Hepatocyte (in vitro differentiated cells): ENCODE measurements at places on chromosomes 5 and 9. TPM values are rescaled to one million over a fixed set of nuclear protein-coding genes. Genes with fewer than 3 reads are reported as not detected.

DNA sequence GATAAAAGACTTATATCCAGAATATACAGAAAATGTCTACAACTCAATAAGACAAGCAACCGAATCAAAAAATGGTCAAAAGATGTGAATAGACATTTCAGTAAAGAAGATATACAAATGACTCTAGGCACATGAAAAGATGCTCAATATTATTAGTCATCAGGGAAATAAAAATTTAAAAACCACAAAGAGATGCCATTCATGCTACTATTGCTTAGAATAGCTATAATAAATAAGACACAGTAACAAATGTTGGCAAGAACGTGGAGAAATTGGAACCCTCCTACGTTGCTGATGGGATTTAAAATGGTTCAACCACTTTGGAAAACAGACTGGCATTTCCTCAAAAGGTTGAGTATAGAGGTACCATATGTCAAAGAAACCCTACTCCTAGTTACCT is 39.8 kb downstream of the POLK start:
- DNase-seq = no peak
- H3K27ac ChIP-seq = no peak overlapping the region

The GMCL2 gene
- not detected in 2 replicates for total RNA-seq

The PCDHGA2 gene
- 0.08 TPM in 1 of 2 replicates, not detected in the other for total RNA-seq

The INSL6 gene
- not detected in 2 replicates for total RNA-seq

DNA sequence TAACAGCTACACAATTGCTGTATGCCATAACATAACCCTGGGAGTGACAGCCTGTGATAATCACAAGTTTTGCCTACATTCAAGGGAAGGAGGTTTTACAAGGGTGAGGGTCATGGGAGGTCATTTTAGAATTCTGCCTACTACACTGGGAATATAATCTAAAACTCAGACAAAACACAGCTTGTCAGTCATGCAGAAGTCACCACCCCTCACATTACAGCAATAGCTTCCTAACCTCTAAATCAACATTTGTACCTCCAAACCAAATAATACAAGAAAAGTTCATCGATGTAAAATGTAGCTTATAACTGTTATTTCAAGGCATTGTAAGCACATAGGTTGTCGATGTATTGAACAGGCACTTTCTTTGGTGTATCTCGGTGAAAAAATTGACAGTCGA is 139.0 kb downstream of the FAM114A2 start:
- no peaks in the 10 kb centered on the region for H3K27me3 ChIP-seq
- no peak overlapping the region for H3K27ac ChIP-seq
- no peaks in the 10 kb centered on the region for H3K4me1 ChIP-seq
- H3K4me3 ChIP-seq = no peak overlapping the region
- no peaks in the 10 kb centered on the region for H3K36me3 ChIP-seq

GRCh38 chr5:138472353-138472752 is 7.1 kb downstream of the EGR1 start:
- H3K27ac ChIP-seq = no peak overlapping the region
- H3K27me3 ChIP-seq = no peaks in the 10 kb centered on the region
- DNase-seq = no peak

DNA sequence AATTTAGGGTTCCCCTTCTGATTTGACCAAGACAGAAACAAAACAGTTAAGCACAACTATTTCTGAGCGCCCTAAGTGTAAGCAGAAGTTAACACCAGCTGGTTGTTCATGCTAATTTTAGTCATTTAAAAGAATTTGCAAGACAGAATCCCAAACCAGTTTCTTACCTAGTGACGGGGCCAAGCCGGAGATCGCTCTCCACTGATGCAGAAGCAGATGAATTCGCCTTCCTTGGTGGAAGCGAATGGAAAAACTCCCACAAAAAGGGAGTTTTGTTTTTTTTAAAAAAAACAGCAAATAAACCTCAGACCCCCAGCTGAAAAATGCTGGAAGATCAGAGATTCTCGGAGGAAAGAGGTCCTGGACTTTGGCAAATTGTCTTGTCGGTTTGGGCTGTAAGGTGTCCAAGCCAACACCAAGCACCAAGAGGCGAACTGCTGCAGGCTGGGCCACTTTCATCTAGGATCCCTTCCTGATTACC is 47.4 kb upstream of the GLDC start:
- H3K27ac ChIP-seq = no peak overlapping the region
- H3K4me3 ChIP-seq = no peak overlapping the region
- no peaks in the 10 kb centered on the region for H3K36me3 ChIP-seq
- H3K4me1 ChIP-seq = no peaks in the 10 kb centered on the region
- no peak for DNase-seq

The LRRC19 gene
- total RNA-seq = 44.6 and 44.8 TPM in 2 replicates

- no peaks in the 10 kb centered on the region for H3K27me3 ChIP-seq
- H3K4me3 ChIP-seq = no peak overlapping the region
- DNase-seq = no peak
- no peak overlapping the region for H3K27ac ChIP-seq
- H3K36me3 ChIP-seq = no peaks in the 10 kb centered on the region
Measured at GRCh38 chr5:21680641-21681040, 1172.5 kb downstream of the CDH12 start.

GRCh38 chr5:115309751-115310370 is 13.4 kb upstream of the CCDC112 start:
- no peak overlapping the region for H3K27ac ChIP-seq
- peak; percentile 40 for DNase-seq
- H3K36me3 ChIP-seq = no peaks in the 10 kb centered on the region
- no peaks in the 10 kb centered on the region for H3K4me1 ChIP-seq

- DNase-seq = no peak
- no peaks in the 10 kb centered on the region for H3K4me1 ChIP-seq
- H3K4me3 ChIP-seq = no peak overlapping the region
- H3K27me3 ChIP-seq = no peaks in the 10 kb centered on the region
- H3K27ac ChIP-seq = no peak overlapping the region
Measured at GRCh38 chr9:89465726-89466308, 32.1 kb downstream of the SEMA4D start.

GRCh38 chr9:127448112-127448805 is 2.9 kb downstream of the RPL12 start:
- DNase-seq = no peak
- no peak overlapping the region for H3K4me3 ChIP-seq
- peaks cover 22% of the 10 kb centered on the region for H3K4me1 ChIP-seq
- peak overlapping the region; percentile 97 for H3K27ac ChIP-seq
- H3K27me3 ChIP-seq = no peaks in the 10 kb centered on the region

DNA sequence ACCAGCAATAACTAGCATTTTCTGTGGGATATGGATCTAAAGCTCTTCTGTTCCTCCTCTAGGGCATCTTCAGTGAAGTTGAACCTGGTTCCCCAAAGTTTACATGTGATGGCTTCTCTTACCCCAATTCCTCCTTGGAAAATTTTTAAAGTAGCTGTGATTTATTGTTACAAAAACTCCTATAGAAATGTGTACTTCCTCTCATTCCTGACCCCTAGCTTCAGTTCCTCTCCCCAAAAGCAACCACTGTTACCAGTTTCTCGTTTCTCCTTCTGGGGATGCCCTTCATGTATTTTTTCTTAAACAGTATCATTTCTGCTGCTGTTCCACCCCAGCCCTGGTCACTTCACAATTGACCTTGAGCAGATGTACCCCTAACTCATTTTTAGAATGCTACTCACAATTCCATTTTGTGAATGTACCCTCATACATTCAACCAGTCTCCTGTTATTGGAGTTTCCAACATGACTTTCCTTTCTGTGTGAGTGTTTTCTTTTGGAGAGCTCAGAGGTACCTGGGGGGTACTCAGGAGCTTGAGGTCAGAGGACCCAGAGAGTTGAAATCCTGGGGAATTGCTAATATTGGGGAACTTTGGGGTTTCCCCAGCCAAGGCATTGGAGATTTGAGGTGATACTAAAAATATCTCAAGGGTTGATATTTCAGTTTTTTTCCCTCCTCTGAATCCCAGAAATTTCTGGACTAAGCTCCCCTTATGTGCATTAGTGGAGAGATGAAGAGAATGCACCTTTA is 18.6 kb upstream of the GLRX start:
- H3K36me3 ChIP-seq = no peaks in the 10 kb centered on the region
- H3K27me3 ChIP-seq = no peaks in the 10 kb centered on the region
- DNase-seq = no peak
- no peak overlapping the region for H3K27ac ChIP-seq

DNA sequence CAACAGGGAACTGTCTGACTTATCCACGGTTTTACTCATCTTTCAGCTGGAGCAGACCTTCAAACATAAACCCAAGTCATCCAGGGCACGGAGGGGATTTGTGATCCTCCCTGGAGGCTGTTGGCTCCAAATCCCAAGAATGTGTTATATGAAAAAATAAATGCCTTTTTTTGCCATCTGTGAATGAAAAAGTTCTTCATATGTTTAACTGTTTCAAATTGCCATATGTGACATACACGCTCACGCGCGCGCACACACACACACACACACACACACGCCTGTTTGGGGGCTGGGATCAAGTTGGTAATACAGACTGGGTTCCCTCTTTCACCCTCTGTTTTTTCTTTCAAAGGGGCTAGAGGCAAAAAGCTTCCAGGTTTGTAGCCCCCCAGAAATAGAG is 164.4 kb upstream of the EFNA5 start:
- no peak overlapping the region for H3K4me3 ChIP-seq
- no peak overlapping the region for H3K27ac ChIP-seq
- DNase-seq = no peak
- H3K27me3 ChIP-seq = no peaks in the 10 kb centered on the region

DNA sequence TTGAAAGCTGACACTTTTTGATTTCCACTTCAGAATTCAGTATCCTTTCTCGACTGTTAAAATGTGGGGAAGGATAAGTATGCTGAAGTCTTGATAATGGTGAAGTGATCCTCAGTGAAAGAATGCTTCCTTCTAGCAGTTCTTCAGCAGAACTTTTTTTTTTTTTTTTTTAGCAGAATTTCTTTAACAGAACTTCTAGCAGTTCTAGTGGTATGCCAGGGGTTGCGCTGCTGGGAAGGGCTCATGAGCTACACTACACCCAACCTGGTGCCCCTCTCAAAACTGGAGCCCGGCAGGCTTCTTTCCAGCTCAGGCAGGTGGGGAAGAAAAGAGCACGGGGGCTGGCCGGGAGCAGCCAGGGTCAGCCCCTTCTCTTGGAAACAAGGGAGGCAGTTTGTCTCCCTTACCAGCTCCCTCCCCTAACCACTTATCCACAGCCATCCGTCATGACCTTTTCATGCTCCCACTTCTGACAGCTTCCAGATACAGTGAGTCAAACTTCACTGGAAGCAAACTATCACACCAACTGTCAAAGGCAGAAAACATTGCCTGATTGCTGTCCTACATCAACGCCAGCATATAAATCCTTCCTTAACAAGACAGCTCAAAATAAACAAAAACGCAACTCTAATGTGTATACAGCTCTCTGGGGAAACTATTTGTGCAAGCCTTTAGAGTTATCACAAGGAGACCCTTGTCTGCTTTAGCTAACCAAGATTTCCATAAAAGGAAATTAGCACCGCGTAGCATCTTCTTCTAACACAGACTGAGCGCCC is 211.5 kb downstream of the GAPVD1 start:
- H3K27ac ChIP-seq = peak overlapping the region; percentile 61
- H3K4me3 ChIP-seq = no peak overlapping the region
- peak; percentile 66 for DNase-seq
- H3K4me1 ChIP-seq = peaks cover 20% of the 10 kb centered on the region
- no peaks in the 10 kb centered on the region for H3K27me3 ChIP-seq

The TRPM6 gene
- 19.0 and 20.3 TPM in 2 replicates for total RNA-seq

DNA sequence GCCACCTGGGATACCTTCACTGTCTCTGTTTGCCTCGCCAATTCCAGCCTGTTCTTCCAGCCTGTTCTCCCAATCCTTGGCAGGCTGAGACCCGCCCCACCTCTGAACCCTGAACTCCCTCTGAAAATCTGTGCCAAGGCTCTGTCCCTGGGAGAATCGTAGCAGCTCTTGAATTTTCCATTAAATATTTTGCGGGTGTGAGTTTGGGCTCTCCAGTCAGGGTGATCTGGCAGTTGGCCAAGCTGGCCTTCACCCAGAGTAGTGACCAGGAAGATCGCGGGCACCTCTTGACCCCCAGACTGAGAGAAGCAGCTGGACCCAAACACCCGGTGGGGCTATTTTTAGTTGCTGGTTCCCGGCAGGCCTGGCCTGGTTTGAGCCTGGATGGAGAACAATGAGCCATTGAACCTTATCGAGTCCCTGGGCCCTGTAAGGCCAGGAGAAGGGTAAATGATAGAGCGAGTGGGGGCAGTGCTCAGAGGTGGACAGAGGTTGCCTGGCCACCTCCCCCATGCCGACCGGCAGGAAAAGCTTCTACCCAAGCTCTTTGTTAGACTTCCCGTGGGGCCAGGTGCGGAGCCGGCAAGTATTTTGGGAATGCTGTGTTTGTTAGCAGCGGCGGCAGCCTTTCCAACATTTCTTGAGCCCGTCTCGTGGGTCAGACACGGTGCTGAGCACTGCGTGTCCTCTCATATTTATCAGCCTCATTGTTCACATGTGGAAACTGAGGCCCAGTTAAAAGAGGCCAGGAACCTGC is 146.2 kb downstream of the RGS3 start:
- DNase-seq = peak; percentile 56
- peaks cover 13% of the 10 kb centered on the region for H3K4me1 ChIP-seq
- no peaks in the 10 kb centered on the region for H3K36me3 ChIP-seq
- H3K27me3 ChIP-seq = no peaks in the 10 kb centered on the region
- H3K27ac ChIP-seq = peak overlapping the region; percentile 72

- H3K27me3 ChIP-seq = no peaks in the 10 kb centered on the region
- DNase-seq = peak; percentile 15
- H3K4me3 ChIP-seq = no peak overlapping the region
- no peak overlapping the region for H3K27ac ChIP-seq
- no peaks in the 10 kb centered on the region for H3K4me1 ChIP-seq
Measured at GRCh38 chr5:90037646-90038045, 371.9 kb downstream of the CETN3 start.

The CNTLN gene
- total RNA-seq = 7.3 and 9.2 TPM in 2 replicates

The WDR31 gene
- 1.4 and 3.7 TPM in 2 replicates for total RNA-seq

DNA sequence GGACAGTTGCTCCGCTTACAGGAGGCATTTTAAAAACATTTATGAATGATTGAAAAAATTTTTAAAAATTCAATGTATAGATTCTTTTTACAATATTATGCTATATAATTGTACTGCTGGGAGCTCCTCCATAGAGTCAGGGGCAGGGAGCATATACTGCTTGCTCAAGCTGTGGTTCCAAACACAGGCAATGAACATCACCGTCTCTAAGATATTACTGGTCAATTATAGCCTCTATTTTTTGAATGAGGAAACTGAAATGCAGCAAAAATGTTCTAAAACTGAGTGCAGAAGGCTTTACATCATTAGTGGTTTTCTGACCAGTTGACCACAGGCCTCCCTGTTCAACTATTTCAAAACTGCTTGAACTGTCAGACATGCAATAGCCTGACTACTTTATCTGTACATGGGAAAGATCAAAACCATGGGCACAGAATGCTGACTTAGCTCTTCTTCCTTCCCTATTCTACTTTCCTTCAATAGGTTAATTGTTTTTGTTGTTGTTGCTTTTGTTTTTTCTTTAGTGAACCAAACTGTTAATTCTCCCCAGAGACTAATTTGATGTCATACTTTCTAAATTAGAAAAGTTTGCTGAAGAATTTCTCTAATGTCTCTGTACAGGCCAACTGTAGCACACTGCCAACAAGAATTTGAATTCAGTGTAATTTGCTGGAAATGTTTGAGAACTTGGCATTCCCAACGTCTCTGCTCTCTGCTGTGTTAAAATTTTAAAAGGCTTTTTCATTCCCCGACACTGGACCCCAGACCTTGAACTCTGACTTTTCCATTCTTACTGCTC is 107.6 kb upstream of the MPDZ start:
- no peaks in the 10 kb centered on the region for H3K36me3 ChIP-seq
- no peaks in the 10 kb centered on the region for H3K4me1 ChIP-seq
- DNase-seq = no peak
- H3K4me3 ChIP-seq = no peak overlapping the region

GRCh38 chr9:112997236-112997941 is 14.6 kb downstream of the ZNF883 start:
- no peaks in the 10 kb centered on the region for H3K27me3 ChIP-seq
- H3K36me3 ChIP-seq = no peaks in the 10 kb centered on the region
- DNase-seq = no peak
- no peaks in the 10 kb centered on the region for H3K4me1 ChIP-seq

GRCh38 chr5:132478366-132478871 is 12.2 kb downstream of the IRF1 start:
- H3K4me3 ChIP-seq = no peak overlapping the region
- H3K27me3 ChIP-seq = no peaks in the 10 kb centered on the region
- peaks cover 49% of the 10 kb centered on the region for H3K4me1 ChIP-seq
- H3K27ac ChIP-seq = peak overlapping the region; percentile 90
